Mesenteric fat pad (tissue), 1 donor: ENCODE measurements at places on chromosomes 2 and 18. TPM values are rescaled to one million over a fixed set of nuclear protein-coding genes. Genes with fewer than 3 reads are reported as not detected.

GRCh38 chr2:138414014-138414413, 87.6 kb upstream of the SPOPL start:
- no peak for DNase-seq

- no peak for DNase-seq
Observed at GRCh38 chr2:1997409-1997808, 253.1 kb upstream of the PXDN start.

- no peak for DNase-seq
Observed at GRCh38 chr2:221896505-221897151, 324.5 kb upstream of the EPHA4 start.

Gene GALNT14
- total RNA-seq, result 3.4 TPM

DNA sequence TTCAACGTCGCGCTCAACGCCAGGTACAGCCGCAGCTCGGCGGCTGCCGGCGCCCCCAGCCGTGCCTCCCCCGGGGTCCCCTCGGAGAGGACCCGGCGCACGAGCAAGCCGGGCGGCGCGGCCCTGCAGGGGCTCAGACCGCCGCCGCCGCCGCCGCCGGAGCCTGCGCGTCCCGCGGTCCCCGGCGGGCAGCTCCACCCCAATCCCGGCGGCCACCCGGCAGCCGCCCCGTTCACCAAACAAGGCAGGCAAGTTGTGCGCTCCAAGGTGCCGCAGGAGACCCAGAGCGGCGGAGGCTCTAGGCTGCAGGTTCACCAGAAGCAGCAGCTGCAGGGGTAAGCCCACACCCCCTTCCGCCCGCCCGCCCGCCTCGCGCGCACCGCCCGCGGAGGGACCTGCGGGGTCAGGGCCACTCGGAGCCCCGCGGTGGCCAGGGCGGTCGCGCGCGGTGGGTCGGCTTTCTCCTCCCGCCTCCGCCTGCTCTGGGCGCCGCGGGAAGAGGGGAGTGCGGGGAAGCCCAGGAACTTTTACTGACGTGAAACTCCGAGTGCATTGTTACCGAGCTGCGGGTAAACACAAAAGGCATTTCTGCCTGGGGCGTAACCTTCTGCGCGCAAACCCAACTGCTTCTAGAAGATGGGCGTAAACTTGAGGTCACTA, 861 bp downstream of the LTBP1 start:
- DNase-seq, result no peak

- DNase-seq, result no peak
Observed at GRCh38 chr2:197925204-197925603, 120.8 kb downstream of the PLCL1 start.

Gene CFC1
- not detected for total RNA-seq

DNA sequence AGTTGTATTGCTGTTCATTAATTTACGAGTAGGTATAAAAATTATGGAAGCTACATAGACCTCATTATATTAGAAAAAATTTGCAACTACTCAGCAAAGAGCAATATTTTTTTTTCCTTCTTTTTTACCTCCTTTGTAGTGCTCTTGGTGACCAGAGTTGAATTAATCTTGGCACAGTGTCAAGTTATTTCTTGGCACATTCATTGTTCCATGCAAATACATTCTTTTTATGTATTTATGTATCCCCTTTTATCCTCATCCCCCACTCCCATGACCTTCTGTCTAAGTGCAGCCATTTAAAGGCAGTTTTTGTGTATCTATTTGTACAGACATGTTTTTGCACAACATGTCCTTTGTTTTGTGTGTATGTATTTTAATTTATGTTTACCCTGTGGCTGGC, 224.5 kb downstream of the CCDC102B start:
- DNase-seq, result no peak

GRCh38 chr2:10035633-10036032, 7.7 kb upstream of the KLF11 start:
- no peak for DNase-seq

DNA sequence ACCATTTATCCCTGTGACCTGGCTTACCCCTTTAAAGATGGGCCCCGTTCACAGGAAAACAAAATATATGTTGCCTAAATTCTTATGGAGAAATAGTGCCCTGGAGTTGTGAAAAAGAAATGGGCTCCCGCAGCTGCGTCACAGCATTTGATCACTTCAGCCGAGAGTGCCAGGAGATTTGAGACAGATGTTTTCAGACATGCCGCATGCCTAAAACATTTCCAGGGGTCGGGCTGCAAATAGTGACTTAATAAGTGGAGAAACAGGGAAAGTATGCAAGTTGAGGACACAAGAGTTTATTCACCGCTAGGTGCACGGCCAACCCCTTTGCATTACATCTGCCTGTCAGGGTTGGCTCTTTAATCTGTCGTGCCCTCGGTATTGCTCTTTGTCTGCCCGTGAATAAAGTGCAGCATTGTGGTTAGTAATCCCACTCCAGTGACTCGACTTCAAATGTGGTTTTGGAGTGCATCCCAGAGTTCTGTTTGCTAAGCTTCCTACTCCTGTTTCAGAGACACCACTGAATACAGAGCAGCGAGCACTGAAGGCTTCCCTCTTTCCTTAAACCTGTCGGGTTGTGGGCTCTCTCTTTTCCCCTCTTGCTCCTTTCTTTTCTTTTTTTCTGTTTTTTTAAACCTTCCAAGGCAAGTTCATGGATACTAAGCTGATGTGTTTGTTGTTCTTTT, 187.5 kb downstream of the LTBP1 start:
- DNase-seq, result no peak

DNA sequence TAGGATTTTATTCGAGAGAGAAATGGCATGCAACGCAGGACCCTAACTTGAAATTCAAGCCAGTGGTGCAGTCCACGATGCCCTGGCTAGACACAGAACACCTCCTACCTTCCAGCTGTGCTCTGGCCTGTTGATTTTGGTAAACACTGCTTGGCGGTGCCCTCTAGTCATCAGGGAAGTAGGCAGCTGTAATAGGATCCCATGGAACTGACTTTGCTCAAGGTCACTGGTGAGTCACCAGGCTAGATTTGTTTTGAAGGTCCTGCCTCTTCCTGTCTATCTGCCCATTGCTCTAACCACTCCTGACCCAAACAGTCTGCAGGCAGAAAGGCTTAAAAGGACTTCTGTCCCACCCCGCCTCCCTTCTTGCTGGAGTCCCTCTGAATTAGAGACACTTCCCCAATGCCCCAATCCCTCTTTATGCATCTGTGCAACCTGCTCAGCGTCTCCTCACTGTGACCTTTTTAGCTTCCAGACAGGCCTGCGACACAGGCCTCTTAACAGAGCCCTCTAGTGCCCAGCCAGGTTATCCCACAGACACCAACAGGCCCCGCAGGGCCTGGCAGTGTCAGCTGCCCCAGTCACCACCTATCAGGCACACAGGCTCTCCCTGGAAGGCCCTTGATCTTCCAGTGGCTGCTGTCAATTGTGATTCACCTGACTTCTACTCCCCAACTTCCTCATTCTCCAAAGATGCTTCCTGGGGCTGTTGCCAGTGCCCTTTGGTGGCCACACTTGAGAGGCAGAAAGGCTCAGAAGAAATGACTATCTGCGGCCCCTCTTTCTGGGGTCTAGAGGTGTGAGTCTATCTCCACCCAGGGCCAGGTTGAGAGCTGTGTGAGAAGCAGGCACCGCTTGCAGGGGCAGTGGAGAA, 5.2 kb downstream of the TMEM127 start:
- no peak for DNase-seq

GRCh38 chr2:152342259-152343046, 7.5 kb downstream of the FMNL2 start:
- DNase-seq, result no peak

GRCh38 chr2:106847366-106847765, 38.6 kb downstream of the ST6GAL2 start:
- DNase-seq, result no peak

DNA sequence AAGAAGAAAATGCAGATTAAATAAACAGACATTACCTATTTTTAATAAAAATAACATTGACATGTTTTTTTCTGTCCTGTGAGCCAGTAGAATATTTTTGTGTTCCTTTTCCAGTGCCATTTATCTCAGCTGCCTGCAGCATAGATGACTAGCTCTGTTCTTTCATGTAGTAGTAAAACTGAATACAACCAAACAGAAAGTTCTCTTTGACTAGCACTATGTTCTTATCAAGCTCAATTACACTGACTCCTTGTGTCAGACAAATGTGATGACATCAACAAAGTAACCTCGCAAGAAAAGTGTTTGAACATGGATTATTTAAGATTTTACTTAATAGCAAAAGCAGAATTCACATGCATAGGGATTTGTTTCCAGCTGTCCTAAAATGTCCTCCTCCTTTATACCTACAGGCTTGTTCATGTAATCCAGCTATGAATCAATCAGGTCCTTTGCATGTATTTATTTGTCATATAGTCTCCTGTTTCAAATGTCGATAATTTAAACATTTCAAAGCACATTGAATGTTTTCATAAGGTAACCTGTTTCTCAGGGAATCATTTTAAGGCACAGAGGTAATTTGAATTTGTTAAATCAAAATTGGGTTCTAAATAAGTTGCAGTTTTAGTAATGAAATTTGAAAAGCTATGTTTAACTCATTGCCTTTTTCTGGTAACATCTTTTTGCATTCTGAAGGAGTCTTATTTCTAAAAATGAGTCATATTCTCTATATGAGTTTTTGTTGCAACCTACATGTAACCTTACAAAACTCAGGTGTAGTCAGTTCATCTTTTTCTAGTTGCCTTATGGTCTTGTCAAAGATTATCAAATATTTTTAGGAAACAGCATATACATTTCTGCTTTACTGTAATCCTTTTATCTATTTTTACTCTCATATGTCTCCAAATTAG, 215.3 kb upstream of the GULP1 start:
- no peak for DNase-seq

GRCh38 chr2:20771299-20771698, 51.6 kb downstream of the LDAH start:
- no peak for DNase-seq

Gene GKN2
- not detected for total RNA-seq

- no peak for DNase-seq
Observed at GRCh38 chr2:56357655-56358295, 174.0 kb downstream of the CCDC85A start.

DNA sequence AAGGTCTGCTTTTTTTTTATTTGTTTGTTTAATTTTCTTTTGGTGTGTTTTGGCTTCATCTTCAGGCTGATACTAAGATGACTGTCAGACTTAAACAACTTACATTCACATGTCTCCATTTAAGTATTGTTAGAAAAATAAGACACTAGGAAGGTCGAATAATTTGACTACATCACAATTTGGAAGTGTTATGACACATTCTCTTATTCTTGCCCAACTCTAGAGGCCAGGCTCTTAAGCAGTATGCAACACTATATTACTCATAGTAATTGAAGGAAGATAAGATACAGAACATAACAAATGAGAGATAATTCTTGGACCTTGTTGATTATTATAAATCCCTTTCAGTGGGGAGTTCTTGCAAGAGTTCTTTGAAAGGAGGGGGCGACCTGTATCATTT, 295.3 kb upstream of the COL3A1 start:
- no peak for DNase-seq

Gene CIB4
- total RNA-seq, result not detected

Gene COL3A1
- 351 TPM for total RNA-seq

Gene NGEF
- 0.35 TPM for total RNA-seq

GRCh38 chr2:134134313-134134706, 119.6 kb upstream of the MGAT5 start:
- DNase-seq, result no peak

Gene WDSUB1
- 7.5 TPM for total RNA-seq

Gene TRIM54
- total RNA-seq, result not detected

Gene NT5DC4
- not detected for total RNA-seq

DNA sequence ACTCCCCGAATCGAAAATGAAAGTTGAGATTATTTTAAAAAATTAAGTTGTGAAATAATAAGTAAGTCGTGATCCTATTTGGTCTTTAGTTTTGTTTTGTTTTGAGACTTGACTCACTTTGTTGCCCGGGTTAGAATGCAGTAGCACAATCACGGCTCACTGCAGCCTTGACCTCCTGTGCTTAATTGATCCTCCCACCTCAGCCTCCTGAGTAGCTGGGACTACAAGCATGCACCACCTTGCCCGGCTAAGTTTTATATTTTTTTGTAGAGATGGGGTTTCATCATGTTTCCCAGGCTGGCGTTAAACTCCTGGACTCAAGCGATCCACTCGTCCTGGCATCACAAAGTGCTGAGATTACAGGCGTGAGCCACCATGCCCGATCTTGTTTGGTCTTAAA, 326.2 kb downstream of the MYCN start:
- no peak for DNase-seq

- DNase-seq, result no peak
Observed at GRCh38 chr2:219595256-219595655, 2.4 kb upstream of the STK11IP start.

- DNase-seq, result no peak
Observed at GRCh38 chr18:29250843-29251242, 1073.9 kb upstream of the CDH2 start.

Gene MZT2A
- total RNA-seq, result 37.3 TPM

GRCh38 chr2:201918616-201919307, 112.4 kb downstream of the CDK15 start:
- peak; percentile 12 for DNase-seq

DNA sequence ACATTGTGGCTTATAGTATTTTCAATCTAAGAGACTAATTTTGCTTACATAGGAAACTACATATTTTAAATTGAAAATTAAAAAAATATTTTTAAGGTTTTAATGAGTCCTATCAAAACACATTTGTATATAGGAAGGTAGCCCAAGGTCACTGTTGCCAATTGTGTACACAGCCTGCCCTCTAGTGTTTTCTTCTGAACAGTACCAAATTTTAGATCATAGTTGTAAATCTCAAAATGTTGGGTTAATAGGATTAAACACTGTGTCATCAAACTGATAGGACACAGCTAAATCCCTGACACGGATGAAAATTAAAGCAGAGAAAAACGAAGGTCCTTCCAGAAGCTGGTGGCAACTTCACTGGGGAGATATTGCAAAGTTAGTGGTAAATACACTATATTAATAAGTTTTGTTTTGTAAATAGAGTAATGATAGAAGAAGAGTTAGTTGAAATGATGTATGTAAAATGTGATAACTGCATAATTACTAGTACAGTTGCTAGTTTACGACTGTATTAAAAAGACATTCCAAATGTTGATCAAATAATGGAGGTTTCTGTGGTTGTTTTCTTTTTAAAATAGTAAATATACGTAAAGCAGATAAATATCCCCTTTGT, 19.7 kb downstream of the CLUL1 start:
- DNase-seq, result no peak

GRCh38 chr2:233468741-233469110, 97.9 kb downstream of the USP40 start:
- peak; percentile 49 for DNase-seq

- no peak for DNase-seq
Observed at GRCh38 chr2:28398101-28398834, 5.6 kb downstream of the FOSL2 start.

- DNase-seq, result peak; percentile 81
Observed at GRCh38 chr2:42072349-42073118, 24.7 kb downstream of the PKDCC start.
